T-helper 1 cell (primary cell): ENCODE measurements at places on chromosomes 12 and 14.

GRCh38 chr14:104086210-104086660, 735 bp downstream of the ASPG start:
- no peak for DNase-seq

GRCh38 chr12:23621900-23622299, 327.6 kb downstream of the SOX5 start:
- DNase-seq: no peak

- no peak for DNase-seq
Observed at GRCh38 chr14:40758076-40758475, 848.6 kb upstream of the LRFN5 start.

- DNase-seq: no peak
Observed at GRCh38 chr14:102811254-102811963, 34.2 kb downstream of the TRAF3 start.

DNA sequence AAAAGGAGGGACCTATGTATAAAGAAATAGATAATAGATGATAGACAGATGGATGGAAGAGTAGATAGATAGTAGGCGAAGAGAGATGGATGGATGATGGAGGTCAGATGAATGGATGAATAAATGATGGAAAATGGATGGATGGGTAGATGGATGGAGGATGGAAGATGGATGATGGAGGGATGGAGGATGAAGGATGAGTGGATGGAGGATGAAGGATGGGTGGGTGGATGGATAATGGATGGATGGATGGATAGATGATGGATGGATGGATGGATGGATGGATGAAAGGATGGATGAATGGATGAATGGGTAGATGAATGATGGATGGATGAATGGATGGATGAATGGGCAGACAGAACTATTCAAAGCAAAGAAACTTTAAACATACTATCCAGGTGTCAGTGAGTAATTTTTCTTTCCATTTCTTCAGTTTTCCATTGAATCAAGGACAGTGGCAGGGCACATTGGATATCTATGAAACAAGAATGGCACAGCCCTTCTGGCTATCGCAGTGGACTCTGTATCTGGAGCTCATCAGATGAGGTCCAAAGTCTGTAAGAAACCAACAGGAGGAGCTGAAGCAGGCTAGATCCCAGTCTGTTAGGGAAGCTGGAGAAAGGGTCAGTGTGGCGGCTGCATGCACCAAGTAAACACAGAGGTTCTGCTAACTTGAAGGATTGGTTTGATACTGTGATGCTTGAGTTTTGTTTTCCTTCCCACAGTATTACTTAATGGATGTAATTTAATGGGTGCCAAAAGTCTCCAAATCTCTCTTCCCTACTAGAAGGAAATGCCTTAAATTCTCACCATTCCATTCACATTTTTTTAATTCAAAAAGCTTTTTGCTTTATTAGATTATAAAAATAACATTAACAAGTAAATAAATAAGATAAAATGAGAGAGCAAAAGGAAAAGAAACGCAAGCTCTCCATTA, 18.1 kb upstream of the MED13L start:
- DNase-seq: no peak

GRCh38 chr12:115174920-115175319, 490.9 kb upstream of the TBX3 start:
- DNase-seq: no peak

- DNase-seq: no peak
Observed at GRCh38 chr14:21025371-21026273, 761 bp upstream of the NDRG2 start.

DNA sequence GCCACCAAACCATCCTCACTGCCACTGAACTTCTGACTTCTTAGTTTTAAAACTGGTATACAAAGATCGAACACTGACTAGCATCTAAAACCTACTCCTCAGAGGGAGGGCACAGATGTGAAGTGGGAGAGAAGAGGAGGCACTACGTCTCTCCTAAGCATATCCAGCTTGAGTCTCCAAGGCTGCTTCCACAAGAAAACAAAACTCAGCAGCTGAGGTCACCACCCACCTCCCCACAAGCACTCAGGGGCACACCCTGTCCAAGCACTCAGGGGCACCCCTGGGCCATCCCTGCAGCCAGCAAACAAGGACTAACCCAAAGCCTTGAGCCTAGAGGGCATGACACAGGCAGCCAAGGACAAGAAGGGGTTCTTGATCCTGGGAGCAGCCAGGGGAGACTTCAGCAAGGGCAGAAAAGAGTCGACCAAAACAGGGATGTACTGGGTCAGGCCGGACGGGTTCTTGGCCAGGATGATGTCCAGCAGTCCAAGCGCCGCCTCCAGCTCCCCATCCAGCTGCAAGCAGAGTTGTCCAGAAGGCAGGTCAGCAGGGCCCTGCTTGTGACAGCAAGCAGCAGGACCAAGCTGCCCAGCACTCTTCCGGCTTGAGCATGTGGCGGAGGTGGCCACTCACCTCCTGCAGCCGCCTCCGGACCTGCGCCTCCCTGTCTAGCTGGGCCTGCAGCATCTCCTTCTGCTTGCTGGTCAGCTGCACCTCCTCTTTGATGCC, 34.8 kb downstream of the GCN1 start:
- DNase-seq: no peak

DNA sequence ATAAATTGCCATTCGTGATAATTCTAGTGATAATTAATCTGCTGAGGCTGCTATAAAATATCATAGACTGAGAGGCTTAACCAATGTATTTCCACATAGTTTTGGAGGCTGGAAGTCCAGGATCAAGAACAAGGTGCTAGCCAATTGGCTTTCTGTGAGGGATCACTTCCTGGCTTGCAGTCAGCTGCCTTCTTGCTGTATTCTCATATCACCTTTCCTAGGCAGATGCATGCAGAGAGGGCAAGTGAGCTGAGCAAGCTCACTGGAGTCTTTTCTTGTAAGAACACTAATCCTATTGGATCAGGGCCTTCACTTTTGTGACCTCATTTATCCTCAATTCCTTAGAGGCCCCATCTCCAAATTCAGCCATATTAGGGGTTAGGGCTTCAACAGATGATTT, 640.7 kb downstream of the DIO2 start:
- DNase-seq: no peak

GRCh38 chr12:14621826-14622225, 54.1 kb upstream of the PLBD1 start:
- DNase-seq: no peak

- no peak for DNase-seq
Observed at GRCh38 chr12:97685360-97685759, 222.8 kb downstream of the RMST start.

DNA sequence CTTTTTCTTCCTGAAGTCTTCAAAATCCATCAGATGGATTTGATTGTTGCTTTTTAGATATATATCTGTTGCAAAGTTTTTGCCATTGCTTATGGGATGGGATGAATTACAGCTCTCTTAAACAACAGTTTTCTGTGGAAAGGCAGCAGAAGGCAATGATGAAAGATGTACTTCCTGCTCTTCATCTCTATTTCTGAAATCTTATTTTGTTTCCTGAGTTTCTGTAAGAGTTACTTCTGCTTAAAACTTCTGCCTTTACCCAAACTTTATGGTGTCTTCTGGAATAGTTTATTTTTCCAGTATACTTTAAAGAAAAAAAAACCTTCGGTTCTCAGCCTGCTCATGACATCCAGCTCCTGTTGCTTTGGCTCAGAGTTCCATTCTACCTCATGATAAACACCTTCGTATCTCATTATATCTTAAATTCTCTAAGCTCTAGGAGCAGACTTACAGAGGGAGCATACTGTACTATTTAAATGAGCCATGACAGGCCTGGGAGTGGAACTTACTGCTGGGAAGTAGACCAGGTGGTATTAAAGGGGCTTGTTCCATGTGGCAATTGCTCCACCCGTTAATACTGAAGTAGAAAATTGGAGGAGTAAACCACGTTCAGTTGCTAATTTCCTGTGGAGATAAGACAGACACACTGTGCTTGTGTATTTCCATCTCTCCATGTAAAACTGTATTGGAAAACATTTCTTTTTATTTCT, 288.4 kb downstream of the FBXL14 start:
- DNase-seq: no peak

GRCh38 chr12:78797196-78797931, 67.2 kb upstream of the SYT1 start:
- DNase-seq: no peak

DNA sequence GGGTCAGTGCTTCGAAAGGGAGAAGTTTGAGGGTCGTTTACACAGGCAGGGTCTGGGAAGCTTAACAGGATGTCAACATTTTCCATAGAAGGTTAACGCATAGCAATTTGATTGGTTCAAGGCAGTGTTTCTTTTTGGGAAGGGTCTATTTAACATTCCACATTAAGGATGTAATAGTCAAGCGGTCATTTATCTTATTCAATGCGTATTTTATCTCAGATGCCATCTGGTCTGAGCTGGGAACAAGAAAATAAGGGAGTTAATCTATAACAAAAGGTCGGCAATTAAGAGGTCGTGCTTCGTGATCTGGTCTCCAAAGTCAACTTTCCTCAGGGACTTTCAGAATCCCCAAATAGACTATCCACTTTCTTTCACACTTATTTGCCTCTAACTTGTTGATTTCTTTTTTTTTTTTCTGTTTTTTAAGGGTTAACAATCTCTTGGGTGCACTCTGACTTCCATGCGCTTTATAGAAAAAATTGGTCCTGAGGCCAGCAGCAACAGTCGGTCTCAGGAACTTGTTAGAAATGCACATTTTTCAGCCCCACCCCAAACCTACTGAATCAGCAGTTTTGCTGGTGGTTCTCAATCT, 550 bp upstream of the RESF1 start:
- DNase-seq: no peak

GRCh38 chr12:119705182-119705581, 37.2 kb downstream of the PRKAB1 start:
- no peak for DNase-seq

DNA sequence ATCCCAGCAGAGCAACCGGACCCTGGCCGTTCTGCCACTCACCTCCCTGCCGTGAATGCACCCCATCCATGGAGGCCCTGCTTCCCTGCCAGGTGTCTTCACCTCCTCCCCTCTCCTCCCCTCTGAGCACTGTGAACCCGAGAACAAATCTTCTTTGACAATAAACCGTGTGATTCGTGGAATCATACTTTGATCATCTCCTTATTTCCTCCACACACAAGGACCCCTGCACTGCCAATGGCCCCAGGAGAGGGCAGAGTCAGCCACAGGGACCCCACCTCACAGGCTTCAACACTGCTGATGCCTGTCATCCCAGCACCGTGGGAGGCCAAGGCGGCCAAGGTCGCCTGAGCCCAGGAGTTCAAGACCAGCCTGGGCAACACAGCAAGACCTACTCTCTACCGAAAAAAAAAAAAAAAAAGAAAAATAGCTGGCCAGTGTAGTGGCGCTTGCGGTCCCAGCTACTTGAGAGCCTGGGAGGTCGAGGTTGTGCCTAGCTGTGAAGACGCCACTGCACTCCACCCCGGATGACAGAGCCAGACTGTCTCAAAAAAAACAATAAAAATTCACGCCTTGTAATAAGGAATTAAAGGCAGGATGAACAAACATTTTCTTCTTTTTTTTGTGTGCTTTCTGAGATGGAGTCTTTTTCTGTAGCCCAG, 1.1 kb downstream of the XRCC3 start:
- no peak for DNase-seq

DNA sequence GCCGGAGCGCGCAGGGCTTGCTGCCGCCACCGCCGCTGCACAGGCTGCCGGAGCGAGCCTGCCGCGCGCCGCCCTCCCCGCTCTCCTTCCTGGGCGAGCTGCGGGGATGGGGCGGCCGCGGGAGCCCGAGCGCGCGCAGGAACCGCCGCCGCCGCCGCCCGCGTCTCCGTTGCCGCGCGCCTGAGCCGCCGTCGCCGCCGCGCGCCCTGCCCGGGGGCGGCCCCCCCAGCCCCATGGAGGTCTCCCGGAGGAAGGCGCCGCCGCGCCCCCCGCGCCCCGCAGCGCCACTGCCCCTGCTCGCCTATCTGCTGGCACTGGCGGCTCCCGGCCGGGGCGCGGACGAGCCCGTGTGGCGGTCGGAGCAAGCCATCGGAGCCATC, 352 bp downstream of the PLXNC1 start:
- DNase-seq: no peak

- DNase-seq: no peak
Observed at GRCh38 chr12:70190262-70191010, 52.8 kb upstream of the CNOT2 start.

GRCh38 chr14:66330916-66331315, 155.3 kb upstream of the CCDC196 start:
- no peak for DNase-seq

- DNase-seq: no peak
Observed at GRCh38 chr14:61502459-61503093, 181.2 kb downstream of the PRKCH start.

GRCh38 chr12:2233034-2233433, 180.2 kb downstream of the CACNA1C start:
- no peak for DNase-seq

- DNase-seq: no peak
Observed at GRCh38 chr14:26963711-26964110, 365.9 kb upstream of the NOVA1 start.

- DNase-seq: no peak
Observed at GRCh38 chr14:71247106-71247505, 339.8 kb downstream of the PCNX1 start.

DNA sequence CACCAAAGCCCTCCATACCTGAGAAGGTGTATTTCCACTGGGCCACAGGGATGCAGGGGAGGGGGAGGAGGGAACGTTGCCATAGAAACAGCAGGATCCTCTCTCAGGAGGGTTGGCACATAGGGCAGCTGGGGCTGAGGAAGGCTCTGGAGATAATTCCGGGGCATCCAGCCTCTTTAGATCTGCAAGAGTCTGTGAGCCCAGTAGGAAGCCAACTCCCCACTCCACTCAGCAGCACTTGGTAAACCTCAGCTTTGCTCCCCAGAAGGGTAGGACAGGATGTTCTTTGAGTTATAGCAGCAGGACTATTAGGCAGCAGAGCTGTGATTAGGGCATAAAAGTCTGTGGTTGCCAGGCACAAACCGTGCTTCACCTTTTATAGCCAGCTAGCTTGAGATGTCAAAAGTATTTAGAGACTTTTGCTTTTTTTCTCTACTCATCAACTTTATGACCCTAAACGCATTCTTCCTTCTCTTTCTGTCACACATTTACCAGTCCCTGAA, 7.8 kb upstream of the PLEKHG3 start:
- no peak for DNase-seq

GRCh38 chr14:39447175-39447661, 15.0 kb upstream of the FBXO33 start:
- DNase-seq: no peak

- no peak for DNase-seq
Observed at GRCh38 chr12:69575346-69575745, 9.9 kb upstream of the CCT2 start.

GRCh38 chr14:92482621-92483319, 30.8 kb upstream of the RIN3 start:
- DNase-seq: no peak

- no peak for DNase-seq
Observed at GRCh38 chr14:71492346-71492745, 439.9 kb upstream of the RGS6 start.

DNA sequence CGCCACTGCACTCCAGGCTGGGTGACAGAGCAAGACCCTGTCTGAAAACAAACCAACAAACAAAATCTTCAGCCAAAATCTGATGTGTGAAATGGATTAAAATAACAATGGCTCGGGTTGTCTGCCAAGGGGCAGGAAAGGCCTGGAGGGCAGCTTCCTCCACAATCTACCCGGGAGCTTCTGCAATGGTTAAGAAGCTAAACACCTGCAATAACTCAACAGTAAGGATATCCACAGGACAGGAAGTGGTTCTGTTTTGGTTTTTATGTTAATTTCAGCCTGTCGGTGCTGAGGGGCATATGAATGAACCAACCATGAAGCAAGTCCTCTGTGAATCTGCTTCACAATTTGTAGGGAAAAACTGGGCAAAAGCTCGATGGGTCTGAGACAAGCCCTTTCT, 34.4 kb downstream of the RAD52 start:
- DNase-seq: no peak
